ENCODE measurements at places on chromosomes 5 and 9. TPM values are rescaled to one million over a fixed set of nuclear protein-coding genes. Genes with fewer than 3 reads are reported as not detected.

The JAKMIP2 gene
- total RNA-seq, result not detected

The TMEM174 gene
- total RNA-seq, result not detected

The GNA14 gene
- total RNA-seq, result not detected

The CORO2A gene
- total RNA-seq, result 0.52 TPM

The RANBP3L gene
- not detected for total RNA-seq

The PCDHAC1 gene
- total RNA-seq, result 1.9 TPM

Measured in A549 treated with RU486 at 1 μM for 4 hours (cell line).